Activated naive CD8-positive, alpha-beta T cell treated with anti-CD3 and anti-CD28 coated beads, Interleukin-2, amount 10 ng/mL, durations not matched to agents 7 days and 5 days (primary cell): ENCODE measurements at places on chromosomes 12 and 14. TPM values are rescaled to one million over a fixed set of nuclear protein-coding genes. Genes with fewer than 3 reads are reported as not detected.
A peak's percentile ranks its signal among the peaks of the same experiment; 100 is the strongest.

DNA sequence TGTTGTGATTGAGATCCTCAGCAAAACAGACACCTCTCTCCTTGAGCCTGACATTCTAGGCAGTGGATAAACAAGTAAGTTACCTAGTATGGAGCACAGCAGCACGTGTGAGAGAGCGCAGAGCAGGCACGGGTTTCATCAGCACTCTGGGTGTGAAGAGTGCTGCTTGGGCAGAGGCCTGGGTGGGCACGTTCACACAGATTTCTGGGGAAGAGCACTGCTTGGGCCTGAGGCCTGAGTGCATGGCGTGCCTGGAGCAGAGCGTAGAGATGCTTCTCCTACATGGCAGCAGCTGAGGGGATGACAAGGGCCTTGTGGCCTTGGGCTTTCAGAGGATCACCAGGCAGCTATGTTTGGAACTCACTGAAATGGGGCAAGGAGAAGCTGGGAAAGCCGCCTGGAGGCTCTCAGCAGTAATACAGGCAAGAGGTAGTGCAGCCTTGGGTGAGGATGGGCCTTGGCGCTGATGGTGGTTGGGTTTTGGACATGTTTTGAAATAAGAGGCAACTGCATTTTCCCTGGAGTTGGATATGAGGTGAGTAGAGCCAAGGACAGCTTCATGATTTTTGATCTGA lies 17.6 kb downstream of the CKB start:
- no peaks in the 10 kb centered on the region for H3K27me3 ChIP-seq
- peaks cover 17% of the 10 kb centered on the region for H3K36me3 ChIP-seq
- no peak for DNase-seq

DNA sequence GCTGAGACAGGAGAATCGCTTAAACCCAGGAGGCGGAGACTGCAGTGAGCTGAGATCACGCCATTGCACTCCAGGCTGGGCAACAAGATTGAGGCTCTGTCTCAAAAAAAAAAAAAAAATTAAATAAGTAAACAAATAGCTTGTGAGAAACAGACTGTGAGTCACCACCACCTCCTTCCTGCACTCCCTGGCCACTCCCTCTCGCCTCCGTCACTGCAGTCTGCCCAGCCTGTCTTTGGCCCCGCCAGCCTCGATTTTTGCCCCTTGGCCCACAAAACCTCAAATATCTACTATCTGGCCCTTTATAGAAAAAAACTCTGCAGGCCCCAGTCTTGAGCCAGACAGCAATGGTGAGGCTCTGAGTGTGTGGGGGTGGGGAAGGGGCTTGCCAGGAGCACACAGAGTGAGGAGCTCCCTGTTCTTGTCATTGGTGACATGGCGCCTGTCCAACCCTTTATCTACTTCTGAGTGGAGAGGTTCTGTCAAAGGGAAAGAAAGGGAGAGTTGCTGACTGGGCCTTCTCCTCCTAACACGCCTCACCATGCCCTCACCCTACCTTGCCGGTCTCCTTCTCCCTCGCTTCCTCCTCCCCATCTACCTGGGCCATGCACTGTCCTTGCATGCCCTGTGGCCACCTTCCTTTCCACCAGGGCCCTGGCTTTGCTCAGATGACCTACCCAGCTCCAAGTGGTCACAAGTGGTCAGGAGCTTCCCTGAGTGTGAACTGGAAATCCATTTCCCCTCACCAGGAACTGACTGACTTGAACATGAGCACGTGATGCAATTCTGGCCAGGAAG lies 22.1 kb downstream of the LGMN start:
- H3K27ac ChIP-seq = no peak overlapping the region
- H3K4me1 ChIP-seq = peaks cover 12% of the 10 kb centered on the region
- H3K36me3 ChIP-seq = peaks cover 6% of the 10 kb centered on the region
- H3K27me3 ChIP-seq = peaks cover 26% of the 10 kb centered on the region
- no peak overlapping the region for H3K4me3 ChIP-seq

GRCh38 chr12:80938397-80938796 lies 663 bp upstream of the LIN7A start:
- peaks cover 3% of the 10 kb centered on the region for H3K4me1 ChIP-seq
- H3K27ac ChIP-seq = no peak overlapping the region
- H3K36me3 ChIP-seq = no peaks in the 10 kb centered on the region
- H3K4me3 ChIP-seq = no peak overlapping the region
- H3K27me3 ChIP-seq = peaks cover 34% of the 10 kb centered on the region

The ZFHX2 gene
- 1.4 TPM for total RNA-seq

The NINJ2 gene
- 5.4 TPM for total RNA-seq

GRCh38 chr14:42565556-42565955 lies 958.9 kb downstream of the LRFN5 start:
- no peaks in the 10 kb centered on the region for H3K27me3 ChIP-seq
- H3K4me3 ChIP-seq = no peak overlapping the region
- no peak overlapping the region for H3K27ac ChIP-seq
- DNase-seq = no peak

GRCh38 chr12:121579981-121580868 lies 598 bp downstream of the KDM2B start:
- peak overlapping the region; percentile 93 for H3K4me3 ChIP-seq
- peaks cover 31% of the 10 kb centered on the region for H3K4me1 ChIP-seq
- peak overlapping the region; percentile 98 for H3K27ac ChIP-seq
- no peaks in the 10 kb centered on the region for H3K27me3 ChIP-seq
